ENCODE measurements at places on chromosomes 16 and 17. TPM values are rescaled to one million over a fixed set of nuclear protein-coding genes. Genes with fewer than 3 reads are reported as not detected.

Gene SCARF1
- total RNA-seq: 131 TPM

Gene CCL5
- 1.6 TPM for total RNA-seq

Gene CCL8
- total RNA-seq: not detected

Gene PPP1R27
- not detected for total RNA-seq

- no peak for DNase-seq
These were observed 1.7 kb upstream of the ALOX12 start for GRCh38 chr17:6994118-6994598.

- no peak for DNase-seq
These were observed 7.5 kb upstream of the ARMC5 start for GRCh38 chr16:31451681-31452351.

DNA sequence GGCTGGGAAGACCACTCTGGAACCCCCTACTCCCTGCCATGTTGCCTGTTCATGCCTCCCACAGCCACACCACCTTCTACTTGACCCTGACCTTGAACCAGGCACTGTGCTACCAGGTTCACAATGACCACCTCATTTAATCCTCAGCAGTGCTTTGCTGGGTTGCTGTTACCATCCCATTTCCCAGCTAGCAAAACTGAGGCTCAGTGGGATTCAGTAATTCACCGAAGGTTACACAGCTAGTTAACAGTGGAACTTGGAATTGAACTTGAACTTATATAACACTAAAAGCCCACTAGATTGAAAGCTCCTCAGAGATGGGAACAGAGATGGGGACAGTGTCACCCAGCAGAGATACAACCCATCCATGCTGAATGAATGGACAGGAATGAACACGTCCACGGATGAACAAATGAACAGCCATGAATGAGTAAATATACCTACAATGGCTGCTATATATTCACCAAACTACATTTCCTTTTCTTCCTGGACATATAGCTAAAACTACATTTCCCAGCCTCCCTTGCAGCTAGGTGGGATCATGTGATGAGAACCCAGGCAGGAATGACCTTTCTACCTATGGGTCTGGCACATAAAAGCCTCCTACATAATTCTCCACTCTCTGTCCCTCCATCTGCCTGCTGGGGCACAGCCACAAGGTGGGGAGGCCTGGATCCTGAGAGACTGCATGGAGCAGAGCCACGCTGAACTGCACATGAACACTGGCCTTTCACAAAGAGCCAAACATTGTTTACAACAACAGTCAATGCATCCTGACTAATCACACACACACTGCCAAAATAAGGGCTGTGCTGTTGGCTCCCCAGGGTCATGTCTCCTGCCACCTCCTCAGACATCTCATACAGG lies 94.8 kb downstream of the RMI2 start:
- no peak for DNase-seq

GRCh38 chr16:4283441-4283840 lies 10.6 kb upstream of the TFAP4 start:
- DNase-seq: no peak

DNA sequence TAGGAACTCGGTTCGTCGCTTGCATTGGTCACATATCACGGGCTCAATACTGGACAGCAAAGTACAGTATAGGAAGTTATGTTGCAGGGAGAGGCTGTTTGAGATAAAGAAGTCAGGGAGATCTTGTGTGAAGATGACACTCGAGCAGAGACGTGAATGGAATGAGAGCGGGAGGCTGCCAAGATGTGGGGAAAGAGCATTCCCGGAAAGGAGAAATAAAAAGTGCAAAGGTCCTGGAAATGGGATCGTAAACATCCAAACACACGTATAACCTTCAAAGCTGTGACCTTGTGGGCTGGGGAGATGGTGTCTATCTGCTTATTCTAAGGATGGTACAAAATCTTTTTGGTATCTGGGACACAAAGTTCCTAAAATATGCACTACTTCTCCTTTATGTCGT lies 43.0 kb upstream of the MYOCD start:
- no peak for DNase-seq

GRCh38 chr17:50534222-50534978 lies 1.9 kb downstream of the EPN3 start:
- DNase-seq: no peak

- no peak for DNase-seq
These were observed 581.4 kb downstream of the CDH11 start for GRCh38 chr16:64540434-64540833.

Gene ARL5C
- total RNA-seq: not detected

DNA sequence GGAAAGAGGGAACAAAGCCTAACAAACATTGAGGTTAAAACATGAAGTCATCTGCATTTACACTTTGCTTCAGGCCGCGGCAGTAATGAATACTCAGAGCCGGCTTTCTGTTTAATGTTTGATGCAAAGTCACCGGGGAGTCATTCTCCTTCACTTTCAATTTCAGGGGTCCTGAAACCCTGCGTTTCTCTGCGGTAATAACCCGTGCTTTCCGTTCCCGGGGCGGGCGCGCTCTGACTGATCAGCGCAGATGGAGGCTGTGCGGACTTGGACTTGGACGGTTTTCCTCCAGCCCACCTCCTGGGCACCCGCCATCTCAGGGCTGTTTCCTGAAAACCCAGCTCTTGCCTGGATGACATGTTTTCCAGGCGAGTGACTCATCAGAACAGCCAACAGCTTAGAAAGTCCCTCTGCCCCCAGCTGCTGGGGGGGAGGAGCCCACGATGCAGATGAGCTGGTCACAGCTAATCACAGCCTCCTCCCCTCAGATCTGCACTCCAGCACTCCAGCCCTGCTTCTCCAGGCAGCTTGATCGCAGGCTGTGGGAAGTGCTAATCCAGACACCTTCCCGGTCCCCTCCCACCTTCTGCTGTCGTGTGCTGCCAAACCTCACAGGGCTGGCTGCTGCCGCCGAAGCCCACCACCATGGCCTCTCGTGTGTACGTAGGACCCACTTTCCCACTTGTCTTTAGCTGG lies 158.6 kb upstream of the CHMP6 start:
- DNase-seq: peak; percentile 93

- no peak for DNase-seq
These were observed 13.0 kb downstream of the EFCAB5 start for GRCh38 chr17:29954405-29954804.

DNA sequence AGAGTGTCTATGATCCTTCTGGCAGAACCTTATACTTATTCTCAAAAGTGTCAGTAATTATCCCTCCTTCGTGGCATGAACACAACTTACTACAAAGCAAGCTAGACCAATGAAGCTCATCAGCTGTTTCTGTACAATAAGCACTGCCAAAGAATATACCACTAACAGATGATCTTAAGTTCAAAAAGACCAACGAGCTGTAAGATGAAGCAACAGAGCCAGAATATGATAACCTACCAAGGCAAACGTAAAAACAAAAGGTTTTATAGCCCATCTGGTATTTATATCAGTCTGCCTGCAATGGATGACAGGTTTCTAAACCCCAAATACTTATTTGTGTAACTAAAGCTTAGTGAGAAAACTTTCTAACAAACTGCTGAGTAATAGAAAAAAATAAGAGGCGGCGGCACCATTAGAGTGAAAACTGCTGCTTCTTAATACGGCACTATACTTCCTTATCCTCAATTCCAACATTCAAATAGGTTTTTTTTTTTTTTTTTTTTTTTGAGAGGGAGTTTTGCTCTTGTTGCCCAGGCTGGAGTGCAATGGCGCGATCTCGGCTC lies 22.1 kb downstream of the NME2 start:
- DNase-seq: no peak

Gene KRTAP3-2
- total RNA-seq: not detected

GRCh38 chr17:49494986-49495841 lies at the start of gene NGFR:
TSS of gene NGFR (plus strand) at chr17:49495293. CDS start at chr17:49495418, 125 bp downstream.
- DNase-seq: no peak

GRCh38 chr16:53631236-53632025 lies 72.2 kb downstream of the RPGRIP1L start:
- no peak for DNase-seq
